ENCODE measurements at places on chromosomes 1 and 21.

GRCh38 chr1:27959792-27960603 is at the start of gene XKR8:
Gene XKR8 (plus strand): TSS chr1:27959973. CDS start chr1:27960070, 97 bp downstream.
- peak; percentile 92 for DNase-seq

DNA sequence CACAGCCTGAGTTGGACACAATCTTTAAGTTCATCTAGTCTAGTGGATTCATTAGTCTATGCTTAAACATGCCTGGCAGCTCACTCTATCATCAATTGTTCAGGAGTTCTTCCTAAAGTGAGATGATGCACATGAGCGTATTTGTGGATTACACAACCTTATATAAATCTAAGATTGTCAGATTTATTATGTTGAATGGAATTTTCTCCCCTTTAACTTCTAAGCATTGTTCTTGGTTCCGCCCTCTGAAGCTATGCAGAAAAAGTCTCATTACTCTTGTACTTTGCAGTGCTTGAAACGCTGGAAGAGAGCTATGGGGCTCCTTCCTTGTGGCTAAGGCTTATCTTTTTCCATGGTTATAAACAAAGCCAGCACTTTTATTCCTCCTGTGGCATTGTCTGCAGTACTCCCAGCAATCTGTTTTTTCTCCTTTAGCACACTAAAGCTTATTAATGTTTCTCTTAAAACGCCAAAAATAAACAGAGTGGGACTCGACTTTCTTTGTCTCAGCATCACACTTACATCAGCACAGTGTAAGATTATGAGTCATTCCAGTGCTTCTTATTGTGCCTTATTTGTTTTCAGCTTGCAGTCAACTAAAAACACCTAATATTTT is 316.8 kb upstream of the CAMK1G start:
- DNase-seq: no peak

DNA sequence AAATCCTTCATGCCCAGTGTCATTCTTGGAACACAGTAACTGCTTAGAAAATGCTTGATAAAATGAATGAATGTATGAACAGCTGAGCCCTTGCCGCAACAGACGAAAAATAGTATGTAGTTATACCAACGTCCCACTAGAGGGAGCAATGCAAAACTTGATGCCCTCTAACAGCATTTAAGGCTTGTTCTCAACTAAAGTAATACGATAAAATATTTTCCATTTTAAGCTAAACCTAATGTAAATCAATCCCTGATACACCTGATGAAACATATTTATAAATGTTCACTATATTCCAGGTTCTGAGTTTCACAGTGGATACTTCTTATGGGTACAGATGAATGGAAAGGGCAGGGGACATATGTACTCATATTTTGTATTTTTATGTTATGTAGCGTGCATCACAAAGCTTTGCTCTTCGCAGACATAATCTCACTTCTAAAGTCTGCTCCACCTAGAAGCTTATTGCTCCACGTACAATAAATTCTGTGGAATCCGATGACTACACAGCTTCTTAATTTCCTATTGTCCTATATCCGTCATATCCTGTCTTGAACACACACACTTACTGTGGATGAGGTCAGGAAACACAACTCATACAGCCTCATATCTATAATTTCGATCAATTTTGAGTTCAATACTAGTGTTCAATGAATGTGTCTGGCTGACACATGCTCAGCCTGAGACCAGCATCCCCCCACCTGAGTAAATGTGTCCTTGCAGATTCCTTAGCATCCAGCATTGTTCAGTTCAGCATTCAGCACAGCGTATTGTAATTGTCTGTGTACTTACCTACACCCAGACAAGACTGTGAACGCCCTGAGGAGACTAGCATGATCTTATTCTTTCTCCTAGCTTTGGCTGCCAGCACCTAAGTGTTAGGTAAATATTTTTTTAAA is 4.4 kb upstream of the UTP25 start:
- no peak for DNase-seq

DNA sequence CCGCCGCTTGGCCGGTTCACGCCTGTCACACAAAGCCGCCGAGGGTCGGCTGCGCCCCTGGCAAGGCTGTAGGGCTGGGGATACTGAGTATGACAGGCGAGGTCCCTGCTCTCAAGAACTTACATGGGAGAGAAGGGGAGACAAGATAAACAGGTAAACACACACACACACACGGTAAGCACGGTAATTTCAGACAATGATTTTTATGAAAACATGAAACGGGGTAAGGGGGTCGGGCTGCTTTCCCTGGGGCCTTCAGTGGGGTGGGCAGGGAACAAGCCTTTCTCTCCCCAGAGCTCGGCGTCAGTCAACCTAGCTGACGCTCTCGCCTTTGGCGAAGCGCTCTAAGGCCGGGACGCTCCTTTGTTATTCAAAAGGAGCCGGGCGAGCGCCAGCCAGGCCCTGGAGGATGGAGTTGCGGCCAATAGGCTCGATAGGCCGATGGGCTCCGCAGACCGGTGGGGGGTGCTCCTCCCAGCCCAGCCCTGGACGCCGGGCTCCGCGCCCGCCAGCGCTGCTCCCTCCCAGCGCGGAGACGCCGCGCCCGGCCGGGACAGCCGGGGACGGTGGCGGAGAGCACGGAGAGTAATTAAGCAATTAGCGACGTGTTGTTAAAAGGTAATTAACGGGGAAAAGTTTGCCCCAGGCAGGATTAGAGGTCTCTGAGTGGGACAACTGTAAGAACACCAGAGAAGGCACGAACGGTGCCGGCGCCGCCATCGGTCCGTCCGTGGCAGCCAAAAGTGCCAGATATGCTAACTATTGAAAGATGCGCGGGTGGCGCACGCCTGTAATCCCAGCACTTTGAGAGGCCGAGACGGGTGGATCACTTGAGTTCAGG is 950 bp upstream of the INKA2 start:
- DNase-seq: peak; percentile 86

GRCh38 chr1:76247261-76247852 is 172.8 kb downstream of the ST6GALNAC3 start:
- no peak for DNase-seq

- no peak for DNase-seq
Observed at GRCh38 chr1:60891281-60891680, 191.1 kb upstream of the NFIA start.

DNA sequence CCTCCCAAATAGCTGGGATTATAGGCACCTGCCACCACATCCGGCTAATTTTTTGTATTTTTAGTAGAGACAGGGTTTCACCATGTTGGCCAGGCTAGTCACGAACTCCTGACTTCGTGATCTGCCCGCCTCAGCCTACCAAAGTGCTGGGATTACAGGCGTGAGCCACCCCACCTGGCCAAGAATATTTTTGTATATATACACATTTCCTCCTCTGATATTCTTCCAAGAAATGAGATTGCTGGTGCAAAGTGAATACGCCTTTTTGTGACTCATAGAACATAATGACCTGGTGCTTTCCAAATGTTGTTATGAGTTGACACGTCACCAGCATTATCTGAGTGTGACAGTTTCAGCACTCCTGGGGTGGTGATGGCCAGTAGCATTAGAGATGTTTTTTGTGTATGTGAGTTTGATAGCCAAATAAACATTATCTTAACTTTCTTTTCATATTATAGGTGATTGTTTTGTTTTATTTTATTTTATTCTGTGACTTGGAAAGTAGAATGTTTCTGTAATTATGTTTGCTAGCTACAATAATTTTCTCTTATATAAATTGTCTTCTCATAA is 54.9 kb downstream of the KCNK1 start:
- DNase-seq: no peak

GRCh38 chr21:40562242-40563002 is 284.5 kb downstream of the DSCAM start:
- no peak for DNase-seq

GRCh38 chr1:65264197-65264929 is 45.0 kb upstream of the DNAJC6 start:
- no peak for DNase-seq

- no peak for DNase-seq
Observed at GRCh38 chr1:7329868-7330615, 441.1 kb upstream of the VAMP3 start.

DNA sequence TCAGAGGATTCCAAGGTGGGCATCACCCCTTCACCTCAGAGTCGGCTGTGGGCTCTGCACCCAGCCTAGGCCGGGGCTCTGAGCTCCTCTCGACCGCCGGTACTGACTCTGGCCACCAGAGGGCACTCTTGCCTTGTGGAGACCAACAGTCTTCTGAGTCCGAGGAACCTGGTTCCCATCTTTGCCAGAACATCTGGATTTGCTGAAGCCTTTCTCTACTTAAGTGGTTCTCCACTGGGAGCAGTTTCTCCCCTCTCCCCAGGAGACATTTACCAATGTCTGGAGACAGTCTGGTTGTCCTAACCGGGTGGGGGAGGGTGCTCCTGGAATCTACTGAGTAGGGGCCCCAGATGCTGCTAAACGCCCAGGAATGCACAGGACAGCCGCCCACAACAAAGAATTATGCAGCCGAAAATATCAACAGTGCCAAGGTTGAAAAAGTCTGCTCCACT is 9.4 kb downstream of the ETV3L start:
- DNase-seq: peak; percentile 92

DNA sequence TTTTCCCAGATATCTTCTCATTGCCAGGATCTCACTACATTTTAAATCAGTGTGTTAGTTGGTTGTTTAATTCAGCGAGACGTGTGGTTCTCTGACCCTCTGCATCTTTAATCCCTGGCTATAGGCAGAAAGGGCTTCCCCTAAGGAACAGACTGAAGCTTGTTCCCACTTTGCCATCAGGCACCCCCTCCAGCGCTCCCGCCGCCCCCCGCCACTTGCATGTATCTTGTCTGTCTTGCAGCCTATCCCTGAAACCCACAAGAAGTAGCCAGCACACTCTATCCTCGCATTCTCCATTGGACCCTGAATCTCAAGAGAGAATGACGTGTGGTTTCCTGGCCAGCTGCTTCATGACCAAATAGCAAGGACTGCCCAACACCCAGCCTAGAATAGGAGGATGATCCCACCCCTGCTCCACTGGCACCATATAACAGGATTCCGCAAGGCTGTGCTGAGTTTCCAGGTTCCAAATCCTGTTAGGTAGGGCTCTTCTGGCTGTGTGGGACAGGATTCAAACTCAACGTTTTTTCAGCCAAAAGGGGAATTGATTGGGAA is 7.8 kb downstream of the CLDN19 start:
- peak; percentile 27 for DNase-seq

- no peak for DNase-seq
Observed at GRCh38 chr1:219659005-219659600, 46.2 kb upstream of the ZC3H11B start.

- DNase-seq: no peak
Observed at GRCh38 chr1:223062177-223062576, 80.9 kb downstream of the TLR5 start.

Data from cardiac septum (tissue), 1 donor.